Central memory CD4-positive, alpha-beta T cell (primary cell): ENCODE measurements at places on chromosomes 11 and 22.

DNA sequence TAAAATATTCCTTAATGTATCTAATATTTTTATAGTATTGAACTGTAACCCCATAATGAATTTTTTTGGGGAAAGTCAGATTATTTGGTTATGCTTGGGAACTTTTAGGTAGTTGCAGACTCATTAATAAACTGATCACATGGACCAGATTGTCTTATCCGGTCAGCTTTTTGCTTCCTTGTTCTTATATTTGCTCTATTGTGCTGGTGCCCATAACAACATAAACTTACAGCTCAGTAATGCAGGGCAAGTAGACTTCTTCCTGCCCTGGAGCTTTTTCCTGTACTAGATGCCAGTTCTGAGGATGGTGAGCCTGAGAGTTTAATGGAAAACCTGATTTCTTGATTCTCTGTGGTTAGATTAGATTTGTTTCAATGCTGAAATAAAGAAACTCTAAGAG, 53.2 kb downstream of the MTMR3 start:
- DNase-seq = no peak

DNA sequence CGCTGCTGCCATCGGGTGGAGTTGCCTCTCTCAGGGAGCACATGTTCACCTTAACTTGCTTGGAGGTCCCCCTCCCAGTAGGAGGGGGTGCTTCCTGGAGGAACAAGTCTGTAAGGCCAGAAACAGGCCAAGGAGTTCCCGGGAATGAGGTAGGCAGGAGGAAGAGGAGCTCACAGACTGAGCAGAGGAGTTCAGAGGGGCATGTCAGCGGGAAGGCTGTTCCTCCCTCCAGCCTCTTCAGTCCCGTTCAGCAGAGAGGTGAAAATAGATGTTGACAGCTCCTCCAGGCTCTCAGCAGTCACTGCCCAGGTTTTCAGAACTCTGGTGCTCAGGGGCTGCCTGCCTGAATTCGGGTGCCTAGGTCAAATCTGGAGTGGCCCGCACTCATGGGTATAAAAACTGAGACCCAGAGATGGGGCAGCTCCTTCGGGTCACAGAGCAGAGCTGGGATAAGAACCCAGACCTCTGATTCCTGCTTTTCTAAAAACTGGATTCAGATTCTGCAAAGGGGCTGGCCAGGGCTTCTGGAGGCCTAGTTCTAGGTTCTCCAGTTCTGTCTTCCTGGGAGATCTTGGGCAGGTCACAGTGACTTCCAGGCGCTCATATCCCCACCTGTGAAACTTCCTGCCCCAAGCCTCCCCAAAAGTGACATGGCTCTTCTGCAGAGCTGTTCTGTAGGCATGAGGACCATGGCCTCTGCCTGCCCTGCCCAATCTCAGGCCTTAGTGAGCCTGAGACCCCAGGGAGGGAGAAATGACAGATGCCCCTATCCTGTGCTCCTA, 18.3 kb downstream of the ATG16L2 start:
- DNase-seq = no peak

DNA sequence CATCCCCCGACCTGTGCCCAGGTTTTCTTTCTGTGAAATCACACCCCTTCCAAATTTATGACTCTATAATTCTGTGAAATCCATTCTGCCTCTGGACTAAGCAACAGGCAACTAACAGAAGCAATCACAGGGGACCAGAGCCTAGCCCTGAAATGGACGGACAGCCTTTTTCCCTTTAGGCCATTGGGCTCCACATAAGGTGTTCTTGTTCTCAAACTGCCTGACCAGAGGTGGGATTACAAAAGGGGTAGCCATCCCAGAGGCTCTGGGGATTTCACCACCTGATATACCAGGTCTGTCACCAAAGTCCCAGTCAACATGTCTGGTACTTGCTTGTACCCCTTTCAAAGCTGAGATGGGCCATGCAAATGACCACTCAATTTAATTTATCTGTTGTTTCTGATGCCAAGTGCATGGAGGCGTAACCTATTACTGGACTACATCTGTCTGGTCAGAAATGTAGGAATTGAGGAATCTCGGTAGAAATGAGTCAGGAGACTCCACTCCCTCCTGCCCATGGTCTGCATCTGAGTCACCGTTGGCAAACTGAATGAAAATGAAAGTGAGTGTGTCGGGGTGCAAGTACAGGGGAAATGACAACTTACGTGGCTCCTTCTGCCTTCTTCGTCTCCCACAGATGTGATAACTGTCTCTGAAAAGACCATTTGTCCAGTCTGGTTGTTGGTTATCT, 10.2 kb downstream of the DKK3 start:
- DNase-seq = no peak

GRCh38 chr11:119426142-119426541, 3.2 kb upstream of the THY1 start:
- DNase-seq = no peak

DNA sequence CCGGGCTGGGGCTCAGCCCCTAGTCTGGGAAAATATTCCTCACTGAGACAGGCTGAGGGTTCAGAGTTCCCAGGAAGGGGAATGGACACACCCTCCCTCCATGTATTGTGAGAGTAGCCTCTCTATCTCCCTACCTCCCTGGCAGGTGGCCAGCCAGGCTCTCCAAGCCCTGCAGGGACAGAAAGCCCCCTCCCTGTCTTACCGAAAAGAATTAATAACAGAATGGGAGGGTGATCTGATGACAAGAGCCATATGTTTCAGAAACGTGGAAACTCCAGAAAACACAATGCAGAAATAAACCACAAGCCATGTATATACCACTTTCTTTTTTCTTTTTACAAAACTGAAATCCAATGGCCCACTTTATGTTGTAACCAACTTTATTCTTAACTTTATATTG, 140.0 kb downstream of the CHST1 start:
- DNase-seq = no peak

GRCh38 chr11:126700768-126701519, 299.6 kb downstream of the KIRREL3 start:
- no peak for DNase-seq

- DNase-seq = no peak
Measured at GRCh38 chr22:47357086-47357485, 594.6 kb downstream of the TBC1D22A start.

GRCh38 chr22:45320357-45320976, 10.7 kb downstream of the FAM118A start:
- no peak for DNase-seq

GRCh38 chr22:44892803-44893730, 116.7 kb downstream of the PHF21B start:
- no peak for DNase-seq

DNA sequence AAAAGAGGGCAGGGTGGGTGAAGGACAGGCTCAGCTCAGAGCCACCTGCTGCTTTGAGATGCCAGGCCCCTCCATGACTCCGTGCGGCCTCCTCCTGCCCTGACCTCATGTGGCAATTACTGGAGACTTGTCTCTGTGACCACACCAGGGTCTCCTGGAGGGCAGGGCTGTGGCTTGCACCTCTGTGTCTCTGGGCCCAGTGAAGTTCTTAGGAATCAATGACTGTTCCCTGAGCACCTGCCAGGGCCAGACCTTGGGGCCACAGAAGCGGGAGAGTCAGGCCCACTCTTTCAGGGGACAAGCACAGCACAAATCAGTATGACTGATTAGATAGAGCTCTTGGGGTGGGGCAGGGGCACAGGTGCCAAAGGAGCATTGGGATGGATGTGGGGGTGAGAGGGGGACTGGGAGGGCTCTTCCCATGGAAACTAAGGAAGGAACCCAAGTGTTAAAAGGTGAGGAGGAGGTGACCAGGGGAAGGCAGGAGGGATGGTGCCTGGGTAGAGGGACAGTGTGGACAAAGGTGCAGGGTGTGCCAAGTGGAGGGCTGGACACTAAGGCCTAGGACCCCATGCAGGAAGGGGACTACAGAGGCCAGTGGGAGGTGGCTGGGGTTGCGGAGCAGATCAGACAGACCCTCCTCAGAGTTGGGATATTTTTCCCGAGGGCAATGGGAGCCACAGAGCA, 77.3 kb upstream of the SHISAL1 start:
- DNase-seq = no peak

DNA sequence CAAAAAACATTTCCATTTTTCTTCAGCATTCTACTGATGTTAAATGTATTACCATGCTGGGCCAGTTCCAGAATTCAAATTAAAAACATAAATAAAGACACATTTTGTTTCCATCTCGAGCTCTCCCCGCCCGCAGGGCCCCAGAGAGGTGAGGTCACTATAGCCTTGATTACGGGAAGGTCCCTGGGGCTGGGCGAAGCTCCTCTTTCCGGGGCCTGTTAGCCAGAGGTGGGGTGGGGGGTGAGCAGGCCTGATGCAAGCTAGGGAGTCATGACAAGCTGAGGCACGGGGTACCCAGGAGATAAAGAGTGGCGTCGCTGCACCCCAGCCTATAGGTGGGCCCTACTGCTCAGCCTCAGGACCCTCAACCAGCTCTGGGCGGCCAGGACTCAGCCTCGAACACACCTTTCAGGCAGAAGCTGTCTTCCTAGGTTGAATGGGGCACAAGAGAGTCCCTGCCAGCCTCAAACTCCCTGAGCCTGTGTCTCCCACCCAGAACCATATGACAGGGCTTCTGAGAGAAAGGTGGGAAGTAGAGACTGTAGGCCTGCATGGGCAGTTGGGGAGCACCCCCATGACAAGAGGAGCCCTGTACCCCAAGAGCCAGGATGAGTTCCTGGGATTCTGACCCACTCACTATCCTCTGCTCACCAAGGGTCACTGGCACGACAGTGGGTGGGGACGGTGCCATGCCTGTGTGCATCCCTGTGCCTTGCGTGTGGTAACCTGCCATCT, 34.8 kb downstream of the KCNQ1OT1 start:
- no peak for DNase-seq

DNA sequence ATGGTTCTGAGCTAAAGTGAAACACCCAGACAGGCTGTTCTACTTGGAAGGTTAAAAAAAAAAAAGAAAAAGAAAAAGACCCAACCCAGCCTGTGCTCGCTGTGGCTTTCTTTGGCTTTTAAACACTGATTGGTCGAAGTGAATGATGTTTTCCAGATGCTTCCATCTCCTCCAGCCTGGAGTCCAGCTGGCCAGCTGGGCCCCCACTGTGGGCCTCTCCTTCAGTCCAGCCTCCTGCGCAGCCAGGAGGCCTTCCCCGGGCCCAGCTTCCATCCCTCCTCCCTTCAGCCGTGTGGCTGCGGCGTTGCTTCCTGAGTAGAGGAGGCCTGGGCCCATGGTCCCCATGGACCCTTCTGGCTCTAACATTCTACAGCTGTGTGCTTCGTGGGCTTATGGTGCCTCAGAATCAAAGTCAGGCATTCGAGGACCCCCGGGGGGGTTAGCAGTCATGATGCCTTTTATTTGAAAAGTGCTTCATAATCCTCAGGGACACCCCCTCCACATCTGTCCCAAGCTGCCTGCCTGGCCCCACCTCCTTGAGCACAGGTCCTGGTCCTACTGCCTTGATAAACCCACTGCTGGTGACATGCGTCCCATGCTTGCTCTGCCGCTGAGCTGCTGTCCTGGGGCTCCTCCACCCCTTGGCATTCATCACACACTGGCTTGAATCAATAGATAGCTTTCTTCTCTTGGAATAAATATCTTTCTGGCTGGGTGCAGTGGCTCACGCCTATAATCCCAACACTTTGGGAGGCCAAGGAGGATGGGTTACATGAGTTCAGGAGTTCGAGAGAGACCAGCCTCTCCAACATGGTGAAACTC, 42.2 kb upstream of the FBLN1 start:
- DNase-seq = no peak

DNA sequence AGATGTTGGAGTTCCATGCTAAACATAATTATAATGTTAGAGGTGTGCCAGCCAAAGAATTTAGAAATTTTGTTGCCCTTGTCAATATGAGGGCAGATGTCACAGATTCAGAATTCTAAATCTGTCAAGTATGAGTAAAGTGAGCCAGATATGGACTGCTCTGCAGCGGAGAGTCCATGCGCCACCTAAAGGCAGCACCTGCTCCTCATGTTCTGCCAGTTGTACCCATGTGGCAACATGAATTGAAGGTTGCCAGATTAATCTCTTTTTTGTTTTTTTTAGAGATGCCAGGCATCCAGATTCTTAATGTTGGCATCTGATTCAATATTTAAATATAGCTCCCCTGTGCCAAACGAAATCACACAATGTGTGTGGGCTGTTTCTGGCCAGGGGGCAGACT, 678.6 kb upstream of the ANO5 start:
- no peak for DNase-seq

DNA sequence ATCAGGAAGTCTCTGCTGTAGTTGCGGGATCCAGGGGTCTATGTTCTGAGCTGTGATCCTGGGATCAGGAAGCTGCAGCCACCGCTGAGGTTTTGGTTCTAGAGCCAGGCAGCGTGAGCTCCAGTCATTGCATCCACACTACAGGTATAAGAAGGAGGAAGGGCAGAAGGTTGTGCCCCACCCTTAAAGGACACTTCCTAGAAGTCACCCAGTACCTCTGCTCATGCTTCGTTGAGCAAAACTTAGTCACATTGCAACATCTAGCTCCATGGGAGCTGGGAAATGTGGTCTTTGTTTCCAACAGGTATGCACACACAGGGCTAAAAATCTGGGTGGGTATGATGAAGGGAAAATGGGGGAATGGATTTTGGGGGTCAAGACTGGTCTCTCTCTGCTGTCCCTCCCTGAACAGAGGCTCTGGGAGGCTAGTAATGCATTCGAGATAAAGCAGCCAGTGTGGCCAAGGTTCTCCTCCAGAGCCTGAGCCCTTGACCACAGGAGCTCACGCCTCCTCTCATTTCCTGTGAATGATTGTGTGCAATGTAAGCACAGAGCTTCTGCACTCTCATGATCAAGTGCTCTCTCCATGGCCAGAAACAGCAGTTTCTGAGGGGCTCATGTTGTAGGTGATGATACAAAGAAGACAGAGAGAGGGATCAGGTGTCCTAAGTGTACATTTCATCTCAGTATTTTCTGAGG, 86.8 kb upstream of the OR4B1 start:
- DNase-seq = no peak

- no peak for DNase-seq
Measured at GRCh38 chr22:27971926-27972325, 52.9 kb upstream of the PITPNB start.

- DNase-seq = peak; percentile 55
Measured at GRCh38 chr22:24429411-24430365, 2.3 kb downstream of the ADORA2A start.

- DNase-seq = no peak
Measured at GRCh38 chr22:30404307-30404706, 7.5 kb downstream of the SEC14L2 start.

- DNase-seq = no peak
Measured at GRCh38 chr11:70771099-70771885, 373.0 kb downstream of the CTTN start.

DNA sequence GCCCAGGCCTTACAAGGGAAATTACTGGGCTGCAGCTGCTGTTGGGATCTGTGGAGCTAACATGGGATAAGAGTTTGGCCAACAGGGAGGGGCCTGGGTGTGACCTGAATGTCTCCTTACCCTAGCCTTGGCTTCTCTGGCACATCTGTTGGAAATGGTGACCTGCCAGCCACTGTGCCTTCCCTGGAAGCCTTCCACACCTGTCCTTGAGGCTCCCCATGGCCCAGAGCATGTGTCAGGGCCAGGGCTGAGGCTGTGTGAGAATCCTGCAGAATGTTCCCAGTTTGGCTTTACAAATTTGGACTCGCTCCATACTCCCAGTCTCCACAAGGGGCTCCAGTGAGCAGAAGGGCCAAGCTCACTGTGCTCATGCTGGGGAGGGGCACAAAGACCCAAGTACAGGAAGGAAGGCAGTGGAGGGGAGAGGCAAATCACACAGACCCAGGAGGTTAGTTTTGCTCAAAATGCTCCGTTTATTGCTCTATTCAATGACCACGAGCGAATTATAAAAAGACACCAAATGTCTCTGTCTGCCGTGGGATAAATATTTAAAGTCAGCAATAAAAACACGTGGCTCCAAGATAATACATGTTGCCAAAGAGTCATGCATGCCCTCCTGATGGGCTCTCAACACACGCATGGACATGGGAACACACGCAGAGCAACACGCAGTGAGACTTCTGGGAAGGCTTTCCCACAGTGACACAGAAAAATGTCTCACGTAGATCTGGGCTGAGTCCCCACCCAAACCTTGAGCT, 1.7 kb upstream of the IGSF22 start:
- DNase-seq = peak; percentile 28
